Stimulated activated CD4-positive, alpha-beta T cell treated with anti-CD3 and anti-CD28 coated beads, Interleukin-1b, Interleukin-23, amount 100 ng/mL, for 24 hours (primary cell): ENCODE measurements at places on chromosomes 2 and 18.

DNA sequence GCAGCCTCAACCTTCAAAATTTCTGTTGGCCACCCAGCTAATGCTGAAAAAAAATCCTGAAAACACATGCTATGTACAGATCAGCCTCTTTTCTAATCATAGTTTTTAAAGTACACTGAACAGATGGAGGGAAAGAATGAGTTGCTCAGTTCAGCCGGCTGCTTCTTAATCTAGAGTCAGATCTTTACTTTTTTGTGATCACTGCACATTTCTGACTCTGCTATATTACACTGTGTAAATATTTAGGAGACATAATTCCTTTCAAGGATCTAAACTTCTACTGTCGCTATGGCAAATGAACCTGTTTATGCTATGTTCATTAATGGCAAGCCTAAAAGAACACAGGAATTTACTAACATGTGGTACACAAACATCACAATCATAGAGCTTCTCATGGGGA, 114.2 kb downstream of the SRBD1 start:
- no peak for DNase-seq

GRCh38 chr2:196442211-196442610, 197.3 kb upstream of the CCDC150 start:
- DNase-seq = no peak

- no peak for DNase-seq
Measured at GRCh38 chr2:190181123-190181669, 118.7 kb upstream of the MSTN start.

DNA sequence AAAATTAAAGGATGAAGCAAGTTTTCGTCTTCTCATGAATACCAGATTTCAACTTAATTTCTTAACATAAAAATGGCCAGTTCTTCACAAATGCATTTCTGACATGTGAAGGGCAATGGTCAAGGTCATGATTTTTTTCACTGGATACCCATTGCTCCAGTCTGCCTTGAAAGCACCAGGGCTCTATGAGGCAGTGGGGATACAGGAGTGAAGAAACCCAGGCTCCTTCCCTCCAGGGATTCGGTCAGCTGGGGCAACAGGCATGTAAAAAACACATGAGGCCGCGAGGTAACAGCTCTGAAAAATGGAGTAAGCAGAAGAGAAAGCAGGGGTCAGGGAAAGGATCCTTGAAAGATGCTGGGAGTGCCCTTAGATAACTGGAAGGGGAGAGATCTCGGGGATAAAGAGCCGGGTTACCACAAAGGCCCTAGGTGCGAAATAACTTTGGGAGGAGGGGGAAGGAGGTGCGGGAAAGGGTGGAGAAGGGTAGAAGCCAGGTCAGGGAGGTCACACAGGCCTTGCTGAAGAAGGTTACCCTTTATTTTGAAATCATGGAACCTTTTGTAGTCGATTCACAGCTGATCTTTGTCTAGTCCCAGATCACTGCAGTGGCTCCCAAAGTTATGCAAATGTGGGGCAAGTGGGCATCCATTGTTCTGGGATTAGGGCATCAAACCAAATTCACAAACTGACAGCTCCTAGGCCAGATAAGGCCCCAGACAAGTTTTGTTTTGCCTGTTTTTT, 5.2 kb upstream of the SPRED2 start:
- no peak for DNase-seq

- no peak for DNase-seq
Measured at GRCh38 chr18:25648716-25649260, 296.8 kb upstream of the ZNF521 start.

DNA sequence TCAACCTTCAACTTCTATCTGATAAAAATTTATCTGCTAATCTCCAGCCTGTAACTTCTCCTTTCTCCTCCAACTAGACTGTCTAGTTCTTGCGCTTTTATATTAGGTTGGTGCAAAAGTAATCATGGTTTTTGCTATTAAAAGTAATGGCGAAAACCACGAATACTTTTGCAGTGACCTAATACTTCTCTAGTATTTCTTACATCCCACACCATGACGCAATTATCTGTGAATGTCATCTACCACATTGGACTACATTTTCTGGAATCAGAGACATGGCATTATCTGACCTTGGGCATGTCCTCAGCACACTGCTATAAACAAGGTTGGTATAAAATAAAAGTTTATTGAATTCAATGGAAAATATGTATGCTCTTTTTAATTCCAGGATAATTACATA, 370.2 kb upstream of the LYPD1 start:
- no peak for DNase-seq

- DNase-seq = no peak
Measured at GRCh38 chr2:108575132-108575966, 41.1 kb downstream of the LIMS1 start.

DNA sequence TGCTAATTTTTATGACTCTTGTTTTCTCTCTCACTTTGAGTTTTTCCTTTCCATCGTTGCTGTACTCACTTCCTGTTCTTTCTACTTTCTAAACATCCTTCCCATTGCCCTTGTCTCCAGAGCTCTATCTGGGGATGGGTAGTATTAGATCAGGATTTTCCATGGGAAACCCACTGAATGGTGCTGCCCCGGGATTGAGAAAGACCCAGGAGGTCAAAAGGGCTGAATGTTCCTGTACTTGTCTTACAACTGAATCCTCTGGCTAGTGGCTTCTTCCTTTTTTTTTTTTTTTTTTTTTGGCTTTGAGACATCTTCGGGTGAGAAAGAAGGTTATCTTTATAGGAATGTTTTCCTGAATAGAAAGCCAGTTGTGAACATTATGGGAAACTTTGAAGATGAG, 364.8 kb upstream of the SLC14A2 start:
- no peak for DNase-seq

DNA sequence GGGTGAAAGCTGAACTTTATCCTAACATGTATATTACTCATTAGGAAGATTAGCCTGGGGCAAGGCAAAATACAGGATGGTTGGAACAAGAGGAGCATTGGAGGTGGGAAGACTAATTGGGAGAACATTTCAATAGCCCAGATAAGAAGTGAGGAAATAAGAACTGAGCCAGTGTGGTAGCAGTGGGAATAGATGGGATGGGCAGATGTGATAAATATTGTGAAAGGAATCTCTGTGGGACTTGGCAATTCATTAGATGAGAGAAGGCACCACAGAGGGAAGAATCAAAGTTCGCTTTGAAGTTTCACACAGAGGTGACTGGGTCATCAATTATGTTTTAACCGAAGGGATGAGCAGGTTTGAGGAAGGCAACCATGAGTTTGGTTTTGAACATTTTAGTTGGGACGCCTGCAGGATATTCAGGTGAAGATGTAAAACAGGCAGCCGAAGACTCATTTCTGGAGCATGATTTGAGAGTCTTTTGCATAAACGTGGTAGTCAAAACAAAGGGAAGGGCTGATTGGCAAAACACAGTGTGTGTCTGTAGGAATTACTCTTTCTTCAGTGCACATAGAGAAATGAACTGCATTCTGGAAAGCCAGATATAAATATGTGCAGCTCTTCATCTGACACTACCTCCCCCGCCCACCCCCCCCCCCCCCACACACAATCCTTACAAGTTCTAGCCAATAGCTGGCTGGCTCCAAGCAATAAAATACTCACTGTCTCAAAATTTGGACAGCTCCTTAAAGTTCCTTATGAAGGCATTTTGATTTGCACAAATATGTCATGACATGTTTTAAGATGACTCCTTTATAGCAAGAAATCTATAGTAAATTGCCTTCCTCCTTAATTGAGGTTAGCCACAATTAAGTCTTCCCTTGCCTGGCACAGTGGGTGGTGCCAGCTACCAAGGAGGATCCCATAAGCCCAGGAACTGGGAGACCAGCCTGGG, 1.9 kb upstream of the SLC1A4 start:
- DNase-seq = no peak

DNA sequence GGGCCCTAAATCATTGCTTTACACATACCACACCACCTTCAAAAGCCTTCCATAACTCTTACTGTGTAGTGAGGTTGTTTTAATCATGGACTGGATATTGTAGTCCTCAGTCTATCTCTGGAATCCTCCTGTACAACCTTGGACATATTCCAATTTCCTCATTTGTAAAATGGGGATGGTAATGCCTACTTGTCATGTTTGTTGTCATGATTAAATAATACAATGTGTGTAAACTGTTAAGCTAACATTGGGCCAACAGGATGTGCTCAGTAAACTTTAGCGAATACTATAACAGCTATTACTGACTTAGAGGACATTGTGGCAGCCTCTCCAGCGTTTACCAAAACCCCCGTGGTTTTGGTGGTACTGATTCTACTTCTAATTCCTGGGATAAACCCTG, 74.7 kb upstream of the PTPRM start:
- no peak for DNase-seq

- no peak for DNase-seq
Measured at GRCh38 chr2:70043252-70043875, 43.9 kb upstream of the PCBP1 start.

DNA sequence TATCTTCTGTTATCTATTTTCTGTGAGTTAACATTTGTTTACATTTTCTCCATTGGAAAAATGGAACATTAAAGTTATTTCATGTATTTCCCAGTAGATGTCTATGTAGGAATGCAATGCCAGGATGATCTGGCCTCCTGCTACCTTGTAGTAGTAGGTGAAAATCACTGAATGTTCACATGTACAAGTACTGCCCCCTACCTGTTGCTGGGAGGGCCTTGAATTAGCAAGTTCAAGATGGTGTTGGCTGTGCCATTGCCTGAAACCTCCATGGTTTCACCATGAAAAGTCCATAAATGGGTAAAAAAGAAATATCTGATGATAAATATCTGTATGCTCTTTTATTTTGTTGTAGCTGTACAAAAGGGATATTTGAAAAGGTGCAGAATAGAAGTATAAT, 30.7 kb downstream of the XRCC5 start:
- no peak for DNase-seq

- DNase-seq = no peak
Measured at GRCh38 chr2:21772624-21773023, 648.9 kb downstream of the TDRD15 start.

GRCh38 chr2:229689307-229689839, 25.0 kb downstream of the DNER start:
- DNase-seq = no peak

DNA sequence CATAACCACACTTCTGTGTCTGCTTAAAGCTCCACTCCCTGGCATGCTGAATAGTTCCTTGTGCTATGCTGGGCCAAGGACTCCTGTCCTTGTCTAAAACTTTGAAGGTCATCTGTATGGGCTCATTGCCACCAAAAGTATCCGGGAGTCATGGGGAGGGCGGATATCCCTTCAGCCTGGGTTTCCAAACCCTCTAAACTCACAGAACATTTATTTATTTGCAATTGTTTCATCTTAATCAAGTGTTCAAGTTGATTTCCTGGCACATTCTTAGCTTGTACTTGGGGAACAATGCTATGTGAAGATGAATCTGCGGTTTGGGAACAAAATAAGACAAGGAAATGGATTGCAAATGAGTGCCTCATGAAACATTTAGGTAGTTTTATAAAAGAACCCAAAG, 1.8 kb downstream of the NOSTRIN start:
- DNase-seq = no peak

DNA sequence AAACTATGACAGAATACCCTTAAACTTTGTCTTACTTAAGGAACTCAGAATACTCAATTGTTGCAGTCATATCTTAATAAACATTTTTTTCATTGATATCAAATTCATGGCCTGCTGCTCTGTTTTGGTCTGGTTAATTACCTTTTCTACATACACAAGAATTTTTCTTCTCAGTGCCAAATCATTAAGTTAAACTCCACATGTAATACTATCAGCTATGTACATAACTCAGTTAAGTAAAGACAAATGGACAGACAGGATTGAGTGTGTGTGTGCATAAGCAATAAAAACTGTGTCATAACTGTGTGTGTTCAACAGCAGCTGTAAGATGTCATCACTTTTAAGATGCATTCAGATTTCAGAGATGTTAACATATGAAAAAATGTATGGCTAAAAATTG, 34.4 kb downstream of the VRK2 start:
- no peak for DNase-seq

GRCh38 chr18:79367989-79368388, 27.7 kb upstream of the NFATC1 start:
- no peak for DNase-seq

- no peak for DNase-seq
Measured at GRCh38 chr2:63662028-63662804, 73.5 kb downstream of the MDH1 start.

DNA sequence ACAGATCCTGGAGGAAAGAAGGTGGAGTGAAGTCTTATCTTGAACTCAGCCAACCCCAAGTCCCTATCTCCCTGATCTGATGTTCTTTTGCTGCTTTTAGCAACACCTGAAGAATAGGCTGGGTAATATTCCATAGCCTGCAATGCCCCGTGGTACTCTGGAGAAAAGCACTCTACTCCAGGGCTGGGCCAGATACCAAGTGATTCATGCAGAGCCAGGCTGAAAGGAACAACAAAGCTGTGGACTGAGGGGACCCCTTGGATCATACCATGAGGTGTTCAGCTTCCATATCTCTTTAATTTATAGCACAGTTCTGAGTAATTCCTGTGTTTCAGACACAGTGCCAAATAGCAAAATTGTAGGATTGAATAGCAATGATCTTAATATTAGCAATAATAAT, 130.6 kb downstream of the NXPH2 start:
- no peak for DNase-seq

- DNase-seq = no peak
Measured at GRCh38 chr2:41400088-41400665, 647.6 kb upstream of the PKDCC start.

DNA sequence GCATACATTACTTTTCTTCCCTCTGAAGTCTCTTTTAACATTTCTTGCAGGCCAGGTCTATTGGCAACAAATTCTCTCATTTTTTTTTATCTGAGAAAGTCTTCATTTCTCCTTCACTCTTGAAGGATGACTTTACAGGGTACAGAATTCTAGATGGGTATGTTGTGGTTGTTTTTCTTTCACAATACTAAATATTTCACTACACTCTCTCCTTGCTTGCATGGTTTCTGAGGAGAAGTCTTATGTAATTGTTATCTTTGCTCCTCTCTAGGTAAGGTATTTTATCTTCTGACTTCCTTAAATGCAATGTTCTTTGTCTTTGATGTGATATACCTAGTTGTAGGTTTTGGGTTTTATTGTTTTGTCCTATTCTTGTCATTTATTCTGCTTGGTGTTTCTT, 371.1 kb downstream of the FIGN start:
- DNase-seq = no peak

GRCh38 chr2:156147594-156148330, 184.8 kb downstream of the NR4A2 start:
- DNase-seq = no peak

- no peak for DNase-seq
Measured at GRCh38 chr2:98241592-98241991, 104.7 kb upstream of the CNGA3 start.

DNA sequence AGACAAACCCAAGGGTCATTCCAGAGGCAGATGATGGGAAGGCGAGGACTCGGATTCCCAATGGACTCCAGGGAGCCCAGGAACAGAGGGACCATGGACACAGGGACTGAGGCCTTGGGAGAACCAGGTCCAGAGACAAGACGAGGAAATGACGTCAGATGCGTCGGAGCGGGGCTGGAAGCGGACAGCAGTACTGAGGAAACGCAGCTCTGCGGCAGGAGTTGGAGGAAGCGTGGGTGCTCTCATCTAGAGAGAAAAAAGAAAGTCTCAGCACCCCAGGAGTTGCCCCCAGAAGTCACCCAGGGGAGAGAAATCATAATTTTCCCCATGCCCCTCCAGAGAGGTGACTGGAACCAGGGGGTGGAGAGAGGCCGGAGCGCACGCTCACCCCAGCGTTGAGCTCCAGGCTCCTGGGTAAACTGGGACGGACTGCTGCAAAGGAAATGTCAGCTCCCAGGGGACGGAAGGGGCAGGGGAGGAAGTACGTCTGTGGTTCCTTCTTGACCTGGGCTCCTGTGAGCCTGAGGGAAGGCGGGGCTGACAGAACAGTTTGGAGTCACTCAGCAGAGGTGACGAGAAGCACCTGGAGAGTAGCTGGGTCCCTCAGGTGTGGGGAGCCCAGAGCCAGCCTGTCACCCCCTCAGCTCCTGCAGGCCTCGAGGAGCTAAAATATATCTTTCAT, 44.7 kb downstream of the CMPK2 start:
- no peak for DNase-seq
